ENCODE measurements at places on chromosomes 3 and 15.

GRCh38 chr3:115806501-115806900 lies 183.2 kb downstream of the GAP43 start:
- DNase-seq, result no peak

DNA sequence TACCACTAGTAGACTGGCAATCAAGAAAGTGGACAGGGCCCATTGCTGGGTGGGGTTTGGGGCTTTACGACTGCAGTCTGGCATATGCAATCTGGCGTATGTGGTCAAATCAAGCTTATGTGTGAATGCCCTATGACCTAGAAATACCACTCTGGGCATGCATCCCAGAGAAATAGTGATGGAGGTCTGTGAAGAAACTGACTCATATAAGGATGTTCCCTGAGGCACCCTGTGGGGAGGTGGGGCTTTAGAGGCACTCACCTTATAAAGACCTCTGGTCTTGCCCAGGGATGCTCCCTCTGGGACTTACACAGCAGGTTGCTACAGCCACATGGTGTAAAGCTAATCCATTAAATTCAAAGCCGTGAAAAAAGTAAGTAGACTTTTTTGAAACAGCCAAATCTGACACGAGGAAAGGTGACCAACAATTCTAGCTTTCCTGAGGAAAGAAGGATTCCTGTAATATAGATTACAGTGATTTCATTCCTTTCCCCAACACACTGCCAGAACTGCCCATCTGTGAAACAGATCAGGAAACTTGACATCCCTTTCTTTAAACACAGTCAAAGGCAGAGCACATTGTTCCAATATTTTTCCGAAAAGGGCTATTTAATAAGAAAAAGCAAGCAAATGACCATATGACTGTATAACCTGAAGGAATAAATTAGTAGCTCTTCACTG lies 13.6 kb downstream of the RARRES1 start:
- peak; percentile 50 for DNase-seq

GRCh38 chr3:99648101-99648500 lies 9.7 kb downstream of the COL8A1 start:
- DNase-seq, result peak; percentile 62

- DNase-seq, result no peak
These were observed 2.4 kb upstream of the EPHB1 start for GRCh38 chr3:134792700-134793099.

DNA sequence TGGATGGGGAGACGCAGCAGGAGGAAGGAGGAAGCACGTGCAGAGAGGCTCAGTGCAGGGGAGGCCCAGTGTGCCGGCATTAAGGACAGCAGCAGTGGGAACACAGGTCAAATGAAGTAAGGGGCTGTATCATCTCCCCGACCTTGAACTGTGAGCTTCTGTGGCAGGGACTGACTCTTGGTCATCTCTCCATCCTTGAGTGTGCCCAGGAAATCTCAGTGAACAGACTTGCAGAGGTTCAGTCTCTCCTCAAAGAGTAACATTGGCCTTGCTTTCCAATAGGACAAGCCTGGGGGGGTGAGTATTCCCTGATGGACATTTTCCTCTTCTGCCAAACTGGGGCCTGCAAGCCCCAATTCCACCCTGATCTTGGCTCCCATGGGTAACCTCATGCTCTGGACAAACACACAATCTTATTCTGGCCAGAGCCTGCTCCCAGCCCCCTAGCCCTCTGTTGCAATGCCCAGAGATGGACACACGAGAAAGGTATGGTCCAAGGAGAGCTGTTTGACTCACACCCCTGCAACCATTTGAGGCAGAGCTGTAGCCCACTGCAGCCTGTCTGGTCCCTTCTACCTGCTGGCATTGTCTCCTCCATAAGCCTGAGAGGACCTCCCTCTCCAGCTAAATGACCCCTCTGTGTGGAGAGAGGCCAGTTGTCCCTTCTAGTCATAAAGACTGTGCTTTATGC lies 50.9 kb downstream of the TLE3 start:
- DNase-seq, result no peak

DNA sequence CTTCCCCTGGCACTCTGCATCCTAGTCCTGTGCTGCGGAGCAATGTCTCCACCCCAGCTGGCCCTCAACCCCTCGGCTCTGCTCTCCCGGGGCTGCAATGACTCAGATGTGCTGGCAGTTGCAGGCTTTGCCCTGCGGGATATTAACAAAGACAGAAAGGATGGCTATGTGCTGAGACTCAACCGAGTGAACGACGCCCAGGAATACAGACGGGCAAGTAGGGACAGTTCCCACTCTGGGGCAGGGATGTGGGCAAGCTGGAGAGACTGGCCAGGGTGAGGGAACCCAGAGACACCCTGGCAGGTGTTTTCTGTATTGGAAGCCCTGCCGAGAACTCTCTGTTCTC lies 247 bp downstream of the FETUB start:
- DNase-seq, result peak; percentile 33

GRCh38 chr3:185280572-185281365 lies 26.9 kb upstream of the EHHADH start:
- DNase-seq, result peak; percentile 71

DNA sequence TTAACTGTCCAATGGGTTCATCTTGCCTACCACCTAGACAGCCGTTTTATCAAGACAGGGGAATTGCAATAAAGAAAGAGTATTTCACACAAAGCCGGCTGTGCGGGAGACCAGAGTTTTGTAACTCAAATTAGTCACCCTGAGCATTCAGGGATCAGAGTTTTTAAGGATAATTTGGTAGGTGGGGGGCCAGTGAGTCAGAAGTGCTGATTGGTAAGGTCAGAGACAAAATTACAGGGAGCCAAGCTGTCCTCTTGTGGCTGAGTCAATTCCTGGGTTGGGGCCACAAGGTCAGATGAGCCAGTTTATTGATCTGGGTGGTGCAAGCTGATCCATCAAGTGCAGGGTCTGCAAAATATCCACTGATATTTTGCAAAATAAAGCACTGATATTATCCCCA lies 29.9 kb upstream of the GPD1L start:
- no peak for DNase-seq

Data from AG08395 (cell line).